ENCODE measurements at places on chromosomes 16 and 17.

- no peak for DNase-seq
Observed at GRCh38 chr17:3886776-3887175, 6.1 kb downstream of the CAMKK1 start.

GRCh38 chr16:30668393-30668792 lies 10.2 kb downstream of the FBRS start:
- no peak for DNase-seq

GRCh38 chr17:35879773-35880654 lies at the start of gene CCL5:
CCL5 (minus strand) TSS chr17:35880360.
- no peak for DNase-seq

GRCh38 chr16:68599586-68599985 lies 45.5 kb upstream of the CDH3 start:
- no peak for DNase-seq

DNA sequence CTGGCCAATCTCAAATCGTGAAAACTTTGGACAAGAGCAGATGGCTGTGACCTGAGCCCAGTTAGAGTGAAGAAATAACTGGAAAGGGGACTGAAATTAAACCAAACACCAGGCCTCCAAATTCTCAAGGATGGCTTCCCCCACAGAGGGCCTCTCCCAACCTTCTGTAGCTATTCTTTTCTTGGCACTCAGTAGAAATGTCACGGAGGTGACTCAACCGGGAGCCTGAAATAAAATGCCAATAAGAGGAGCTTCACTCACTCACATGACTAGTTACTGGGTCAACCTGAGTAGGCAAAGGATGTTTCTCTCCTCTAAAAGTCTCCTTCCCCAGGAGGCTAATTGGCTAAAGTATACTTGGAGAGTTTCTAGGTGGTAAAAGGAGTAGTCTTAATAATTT lies 230.7 kb downstream of the MAF start:
- no peak for DNase-seq

GRCh38 chr17:5706577-5707210 lies 122.4 kb upstream of the NLRP1 start:
- peak; percentile 86 for DNase-seq

GRCh38 chr17:56884483-56885311 lies 29.2 kb downstream of the TRIM25 start:
- DNase-seq = no peak

DNA sequence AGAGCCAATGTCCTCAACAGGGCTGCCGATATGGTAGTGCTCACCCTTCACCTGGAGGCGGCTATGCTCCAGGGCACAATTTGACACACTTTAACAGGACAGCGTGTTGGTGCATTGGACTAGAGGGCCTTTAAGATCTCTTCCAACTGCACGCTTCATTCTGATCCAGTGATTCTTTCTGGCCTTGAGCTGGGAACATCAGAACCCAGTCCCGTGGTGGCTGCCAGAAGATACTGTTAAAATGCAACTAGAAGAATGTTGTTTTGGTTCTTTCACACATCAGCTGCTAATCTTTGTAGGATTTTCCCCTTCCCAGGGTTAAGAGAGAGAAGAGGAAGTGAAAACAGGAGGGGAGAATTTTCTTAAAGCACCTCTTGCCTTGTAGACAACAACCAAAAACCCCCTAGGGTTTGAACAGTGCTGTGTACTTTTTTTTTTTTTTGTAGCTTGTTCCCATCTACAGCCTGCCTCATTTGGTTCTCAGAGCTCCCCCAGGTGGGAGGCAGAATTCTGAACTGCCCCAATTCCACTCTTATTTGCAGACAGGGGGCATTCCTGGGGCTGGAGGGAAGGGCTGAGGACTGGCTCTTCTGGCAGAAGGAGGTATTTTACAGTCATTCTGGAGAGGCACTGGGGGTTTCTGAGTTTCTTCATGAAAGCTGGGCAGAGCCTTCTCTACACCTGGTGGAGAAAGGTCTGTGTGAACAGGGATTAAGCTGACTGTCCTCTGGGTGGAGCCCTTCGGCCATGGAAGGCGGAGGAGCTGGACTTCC lies 32.4 kb downstream of the SMARCE1 start:
- DNase-seq = peak; percentile 67

DNA sequence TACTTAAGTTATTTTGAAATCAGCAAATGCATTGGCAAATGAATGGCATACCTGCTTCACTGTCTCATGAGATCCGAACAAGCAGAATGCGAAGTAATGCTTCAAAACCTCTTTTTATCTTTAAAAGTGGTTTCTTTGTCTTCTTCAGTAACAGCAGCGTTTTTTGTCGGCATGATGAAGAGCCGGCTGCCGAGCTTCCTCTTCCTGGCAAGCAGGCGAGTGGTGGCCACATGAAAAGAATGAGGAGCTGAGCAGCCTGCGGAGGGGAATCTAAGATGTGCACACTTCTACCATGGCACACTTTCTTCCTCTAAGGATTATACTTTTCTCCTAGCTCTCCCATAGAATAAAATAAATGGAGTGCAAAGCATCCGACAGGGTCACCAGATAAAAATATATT lies 42.4 kb upstream of the AKTIP start:
- DNase-seq = no peak

All from GM03348 (cell line).